H1 (cell line): ENCODE measurements at places on chromosomes 12 and 14. TPM values are rescaled to one million over a fixed set of nuclear protein-coding genes. Genes with fewer than 3 reads are reported as not detected.
A peak's percentile ranks its signal among the peaks of the same experiment; 100 is the strongest.

SLC2A3 gene
- polyA plus RNA-seq = 323 and 417 TPM in 2 replicates

MIP gene
- 0.05 and 0.13 TPM in 2 replicates for polyA plus RNA-seq

ACSM4 gene
- not detected in 2 replicates for polyA plus RNA-seq

PPFIA2 gene
- polyA plus RNA-seq = 0.72 and 1.2 TPM in 2 replicates

KRT77 gene
- 0.02 TPM in 2 replicates for polyA plus RNA-seq

DNA sequence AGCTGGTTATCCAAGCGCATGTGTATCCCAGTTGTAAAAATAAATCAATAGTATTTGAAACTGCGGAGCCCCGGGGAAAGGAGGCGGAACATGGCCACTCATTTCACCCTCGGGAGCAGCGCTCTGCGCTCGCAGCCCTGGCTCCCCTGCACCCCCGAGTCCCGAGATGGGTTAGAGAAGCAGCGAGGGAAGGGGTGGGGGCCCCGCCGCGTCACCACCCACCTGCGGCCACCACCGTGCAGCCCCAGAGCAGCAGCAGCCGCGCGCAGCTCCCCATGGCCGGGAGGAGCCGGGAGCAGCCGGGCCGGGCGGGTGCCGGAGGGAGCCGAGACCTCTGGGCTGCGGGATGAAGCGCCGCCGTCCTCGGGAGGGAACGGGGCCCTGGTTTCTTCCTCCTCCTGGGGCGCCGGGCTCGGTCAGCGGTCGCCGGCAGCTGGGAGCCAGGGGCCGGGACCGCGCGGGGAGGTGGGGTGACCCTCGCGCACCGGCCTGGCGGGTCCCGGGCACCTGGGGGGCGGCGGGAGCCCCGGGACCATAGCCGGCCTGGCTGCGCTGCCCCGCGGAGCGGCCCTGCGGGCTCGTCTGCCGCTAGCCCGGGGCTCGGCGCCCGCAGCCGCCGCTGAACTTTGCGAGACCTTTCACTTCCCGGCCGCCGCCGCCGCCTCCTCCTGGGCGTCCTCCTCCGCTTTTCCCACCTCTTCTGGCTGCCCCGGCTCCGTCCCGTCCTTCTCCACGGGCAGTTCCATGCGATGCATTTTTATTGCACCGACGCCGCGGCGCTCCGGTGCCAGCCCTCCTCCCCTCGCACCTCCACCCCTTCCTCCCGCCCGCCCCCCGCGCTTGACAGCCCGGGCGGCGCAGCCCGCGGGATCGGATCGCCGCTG, at the start of gene NTN4:
Gene NTN4, minus strand, starts transcription at position 732 of the 884 bp plus-strand sequence. Its CDS starts 455 bp downstream, at position 277.
- no peak for DNase-seq
- H3K4me3 ChIP-seq = peak within 1 kb of the TSS; percentile 80
- H3K36me3 ChIP-seq = no peaks in the 10 kb centered on the region
- peaks cover 41% of the 10 kb centered on the region for H3K27me3 ChIP-seq
- H3K27ac ChIP-seq = no peak within 1 kb of the TSS

- H3K4me3 ChIP-seq = no peak overlapping the region
- no peak overlapping the region for H3K27ac ChIP-seq
- H3K4me1 ChIP-seq = no peaks in the 10 kb centered on the region
- no peaks in the 10 kb centered on the region for H3K27me3 ChIP-seq
Observed at GRCh38 chr12:93896427-93896826, 219.3 kb downstream of the CRADD start.

DNA sequence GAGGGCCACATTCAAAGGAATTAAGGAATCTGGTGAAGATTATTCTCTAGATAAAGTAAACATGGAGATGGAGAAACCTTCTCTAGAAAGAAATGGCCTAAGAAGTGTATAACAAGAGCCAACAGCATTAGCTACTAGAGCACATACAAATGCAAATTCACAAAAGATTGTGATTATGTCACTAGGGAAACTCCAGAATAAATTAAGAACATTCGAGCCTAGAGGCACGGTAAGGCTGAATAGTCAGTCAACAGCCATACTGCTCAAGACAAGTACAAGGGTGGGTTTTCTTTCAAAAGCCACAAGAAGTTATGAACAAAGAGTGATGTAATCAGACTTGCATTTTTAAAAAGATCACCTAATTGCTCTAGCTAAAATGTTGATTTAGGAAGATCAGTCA, 25.4 kb downstream of the PPP4R3A start:
- H3K27me3 ChIP-seq = no peaks in the 10 kb centered on the region
- peaks cover 60% of the 10 kb centered on the region for H3K36me3 ChIP-seq
- no peaks in the 10 kb centered on the region for H3K4me1 ChIP-seq
- H3K27ac ChIP-seq = no peak overlapping the region

- no peak for DNase-seq
- no peak overlapping the region for H3K4me3 ChIP-seq
- H3K4me1 ChIP-seq = peaks cover 4% of the 10 kb centered on the region; the same call in 1 of the 2 replicates
- H3K27me3 ChIP-seq = no peaks in the 10 kb centered on the region
- peaks cover 9% of the 10 kb centered on the region; the same call in 1 of the 2 replicates for H3K36me3 ChIP-seq
- H3K27ac ChIP-seq = no peak overlapping the region
Observed at GRCh38 chr12:106840243-106840642, 65.8 kb downstream of the RIC8B start.

GRCh38 chr14:101961011-101961721, 3.2 kb upstream of the DYNC1H1 start:
- peaks cover 26% of the 10 kb centered on the region for H3K27me3 ChIP-seq
- DNase-seq = peak; percentile 70
- peaks cover 3% of the 10 kb centered on the region; the same call in 1 of the 2 replicates for H3K4me1 ChIP-seq

- H3K4me1 ChIP-seq = no peaks in the 10 kb centered on the region
- no peak overlapping the region for H3K27ac ChIP-seq
- no peaks in the 10 kb centered on the region for H3K27me3 ChIP-seq
- no peak overlapping the region for H3K4me3 ChIP-seq
- no peaks in the 10 kb centered on the region for H3K36me3 ChIP-seq
Observed at GRCh38 chr14:58563978-58564377, 73.8 kb upstream of the DACT1 start.

- H3K27me3 ChIP-seq = no peaks in the 10 kb centered on the region
- peak; percentile 75 for DNase-seq
- H3K4me3 ChIP-seq = no peak overlapping the region
Observed at GRCh38 chr14:64801800-64802199, 77.9 kb downstream of the SPTB start.

GRCh38 chr12:75831402-75831801, 200.2 kb downstream of the PHLDA1 start:
- no peak overlapping the region for H3K4me3 ChIP-seq
- no peaks in the 10 kb centered on the region for H3K36me3 ChIP-seq
- H3K4me1 ChIP-seq = no peaks in the 10 kb centered on the region
- H3K27me3 ChIP-seq = no peaks in the 10 kb centered on the region
- no peak for DNase-seq
- H3K27ac ChIP-seq = no peak overlapping the region

DNA sequence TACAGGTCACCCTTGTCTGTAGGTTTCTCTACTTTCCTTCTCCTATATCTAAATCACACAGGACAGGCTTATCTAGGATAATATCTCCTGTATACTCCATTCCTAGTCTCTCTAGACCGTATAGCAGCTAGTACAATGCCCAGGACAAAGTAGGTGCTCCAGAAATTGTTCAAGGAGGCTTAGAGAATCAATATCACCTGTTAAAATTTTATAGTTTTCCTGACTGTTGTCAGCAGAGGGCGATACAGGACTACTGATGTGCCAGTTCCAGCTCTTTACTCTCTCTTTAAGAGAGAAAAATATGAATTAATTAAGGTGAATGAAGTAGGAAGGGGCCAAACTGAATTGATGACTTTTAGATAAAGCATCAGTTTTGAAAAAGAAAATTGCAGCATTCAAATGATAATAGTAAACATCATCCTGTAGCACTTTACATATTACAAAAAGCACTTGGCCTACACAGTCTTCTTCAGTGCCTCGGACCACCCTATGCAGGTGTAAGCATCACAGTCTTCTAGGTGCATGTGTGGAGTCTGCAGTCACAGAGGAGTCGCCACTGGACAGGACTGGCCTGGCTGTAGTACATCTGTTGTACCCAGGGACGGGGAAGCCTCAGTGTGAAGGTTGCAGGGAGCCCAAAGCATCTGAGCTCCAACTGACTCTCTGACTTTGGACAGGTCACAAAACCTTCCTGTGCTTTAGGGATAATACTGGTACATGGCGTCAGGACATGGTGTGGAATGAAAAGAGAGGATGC, 61.9 kb upstream of the MAX start:
- H3K36me3 ChIP-seq = no peaks in the 10 kb centered on the region
- H3K27ac ChIP-seq = no peak overlapping the region
- H3K4me1 ChIP-seq = no peaks in the 10 kb centered on the region
- no peak overlapping the region for H3K4me3 ChIP-seq
- H3K27me3 ChIP-seq = no peaks in the 10 kb centered on the region
- DNase-seq = no peak

GRCh38 chr14:55964091-55964490, 154.1 kb upstream of the PELI2 start:
- H3K27ac ChIP-seq = no peak overlapping the region
- H3K36me3 ChIP-seq = no peaks in the 10 kb centered on the region
- no peak overlapping the region for H3K4me3 ChIP-seq
- no peak for DNase-seq
- no peaks in the 10 kb centered on the region for H3K27me3 ChIP-seq
- H3K4me1 ChIP-seq = no peaks in the 10 kb centered on the region

DNA sequence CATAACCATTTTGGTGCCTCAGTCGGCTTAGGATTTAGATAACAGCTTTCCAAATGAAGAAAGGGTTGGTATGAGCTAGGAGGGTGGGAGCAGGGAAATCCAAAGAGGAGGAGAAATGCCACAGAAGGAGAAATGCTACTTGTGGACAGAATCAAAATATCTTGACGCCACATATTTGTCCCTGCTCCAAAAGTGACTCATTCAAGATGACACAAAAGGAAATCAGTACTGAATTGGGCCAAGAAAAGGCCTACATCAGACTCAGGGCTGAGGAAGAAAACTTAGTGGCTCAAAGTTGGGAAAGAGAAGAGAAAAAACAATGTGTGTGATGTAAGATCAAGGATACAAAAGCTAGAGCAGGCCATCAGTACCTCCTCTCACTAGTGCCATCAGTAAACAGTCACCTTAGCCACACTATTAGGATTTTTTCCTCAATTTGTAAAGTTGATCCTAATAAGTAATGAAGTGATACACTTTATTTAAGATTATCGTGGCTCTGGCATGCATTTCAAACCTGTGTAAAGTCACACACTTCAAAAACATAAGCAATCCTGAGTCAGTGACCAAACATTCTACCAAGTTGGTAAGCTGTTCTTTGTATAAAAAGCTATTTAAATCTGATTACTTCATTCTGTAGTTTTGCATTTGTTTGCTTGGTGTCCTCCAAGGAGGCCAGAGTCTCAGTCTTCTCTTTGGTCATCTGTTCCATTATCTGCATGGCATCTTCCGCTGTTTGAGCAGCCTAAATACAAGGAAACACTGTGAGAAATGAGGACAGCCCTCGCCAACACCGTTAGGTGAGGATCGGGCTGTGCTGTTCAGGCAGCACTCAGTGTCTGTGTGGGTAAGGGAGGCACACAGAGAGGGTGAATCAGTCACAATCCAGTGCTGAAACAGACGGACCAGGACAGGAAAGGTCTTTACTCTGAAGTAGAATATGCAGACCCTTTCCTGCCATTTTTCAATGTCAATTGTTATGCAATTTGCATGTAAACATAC, 52.6 kb upstream of the VPS33A start:
- H3K36me3 ChIP-seq = peaks cover 4% of the 10 kb centered on the region; the same call in 1 of the 2 replicates
- no peak overlapping the region for H3K27ac ChIP-seq
- no peak overlapping the region for H3K4me3 ChIP-seq
- DNase-seq = no peak
- H3K27me3 ChIP-seq = no peaks in the 10 kb centered on the region

DNA sequence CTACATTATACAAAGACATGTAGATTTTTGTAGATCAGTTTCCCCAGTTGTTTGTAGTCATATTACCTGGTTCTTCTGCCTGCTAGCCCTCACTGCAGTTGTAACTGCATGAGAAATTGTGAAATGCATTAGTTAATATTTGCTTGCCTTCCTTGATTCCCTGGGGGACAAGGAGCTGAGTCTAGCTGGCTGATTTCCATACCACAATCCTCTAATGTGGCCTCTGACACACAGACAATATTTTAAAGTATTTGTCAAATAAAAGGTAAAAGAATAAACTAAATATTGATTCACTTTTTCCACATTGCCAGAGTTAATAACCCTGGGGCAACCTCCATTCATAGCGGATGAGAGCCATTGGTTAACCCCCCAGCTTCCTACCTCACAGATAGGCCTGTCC, 128.8 kb upstream of the TMEM132C start:
- no peaks in the 10 kb centered on the region for H3K27me3 ChIP-seq
- H3K4me1 ChIP-seq = no peaks in the 10 kb centered on the region
- no peak overlapping the region for H3K4me3 ChIP-seq
- no peaks in the 10 kb centered on the region for H3K36me3 ChIP-seq

DNA sequence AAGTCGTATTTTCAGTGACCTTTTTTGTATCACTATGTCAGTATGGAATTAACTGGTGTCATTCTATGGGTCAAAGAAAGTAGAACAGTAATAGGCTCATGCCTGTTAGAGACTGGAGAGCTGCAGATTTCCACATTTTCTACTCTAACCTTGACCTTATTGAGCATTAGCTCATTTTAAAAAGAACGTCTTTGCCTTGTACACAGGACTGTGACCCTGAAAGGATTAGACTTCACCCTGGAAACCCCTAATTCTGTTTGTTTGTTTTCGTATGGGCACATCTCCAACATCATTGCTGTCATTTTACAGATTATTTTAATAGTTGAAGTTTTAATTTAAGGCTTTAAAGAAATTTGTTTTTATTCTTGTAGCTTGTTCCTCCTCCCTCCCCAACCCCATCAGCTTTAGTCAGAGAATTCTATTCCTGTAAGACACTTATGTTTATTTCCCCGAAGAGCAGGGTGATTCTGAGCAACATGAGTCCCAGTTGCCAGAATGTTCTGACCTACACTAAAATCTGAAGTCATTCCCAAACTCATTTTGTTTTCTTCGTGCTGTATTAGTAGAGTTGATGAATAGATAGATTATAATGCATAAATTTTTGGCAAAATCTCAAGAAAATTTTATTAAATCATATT, 451.3 kb downstream of the FOXG1 start:
- no peaks in the 10 kb centered on the region for H3K4me1 ChIP-seq
- H3K4me3 ChIP-seq = no peak overlapping the region
- H3K27ac ChIP-seq = no peak overlapping the region
- no peaks in the 10 kb centered on the region for H3K27me3 ChIP-seq

- H3K36me3 ChIP-seq = 0 out of 2 replicates have a peak, but pooled peaks cover 3% of the 10 kb centered on the region
- H3K27me3 ChIP-seq = no peaks in the 10 kb centered on the region
- H3K4me1 ChIP-seq = peaks cover 16% of the 10 kb centered on the region; the same call in 1 of the 2 replicates
- no peak for DNase-seq
- H3K27ac ChIP-seq = no peak overlapping the region
Observed at GRCh38 chr12:79645235-79645630, 45.5 kb downstream of the PAWR start.

DNA sequence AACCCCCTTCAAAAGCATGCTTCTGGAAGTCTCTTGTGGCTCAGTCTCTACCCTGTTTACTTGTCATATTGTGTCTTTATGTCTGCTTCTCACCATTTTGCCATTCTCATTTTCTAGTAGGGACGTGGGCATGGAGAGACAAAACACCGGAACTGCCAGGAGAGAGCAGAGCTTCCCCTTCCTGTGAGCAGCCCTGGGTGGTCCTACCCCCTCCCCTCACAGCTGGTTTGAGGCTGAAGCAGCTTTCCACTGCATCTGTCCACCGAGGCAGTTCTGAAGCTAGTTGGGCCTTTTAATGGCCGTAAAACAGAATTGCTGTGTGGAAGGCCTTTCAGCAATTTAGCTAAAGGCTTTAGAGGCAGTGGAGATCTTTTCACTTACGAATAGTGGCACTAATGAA, 77.0 kb downstream of the PELI2 start:
- H3K4me3 ChIP-seq = no peak overlapping the region
- H3K27me3 ChIP-seq = no peaks in the 10 kb centered on the region
- H3K27ac ChIP-seq = no peak overlapping the region
- DNase-seq = no peak
- no peaks in the 10 kb centered on the region for H3K36me3 ChIP-seq
- no peaks in the 10 kb centered on the region for H3K4me1 ChIP-seq
